ENCODE measurements at places on chromosomes 11 and 22.

- DNase-seq, result no peak
Measured at GRCh38 chr11:74306435-74307175, 4.8 kb downstream of the P4HA3 start.

DNA sequence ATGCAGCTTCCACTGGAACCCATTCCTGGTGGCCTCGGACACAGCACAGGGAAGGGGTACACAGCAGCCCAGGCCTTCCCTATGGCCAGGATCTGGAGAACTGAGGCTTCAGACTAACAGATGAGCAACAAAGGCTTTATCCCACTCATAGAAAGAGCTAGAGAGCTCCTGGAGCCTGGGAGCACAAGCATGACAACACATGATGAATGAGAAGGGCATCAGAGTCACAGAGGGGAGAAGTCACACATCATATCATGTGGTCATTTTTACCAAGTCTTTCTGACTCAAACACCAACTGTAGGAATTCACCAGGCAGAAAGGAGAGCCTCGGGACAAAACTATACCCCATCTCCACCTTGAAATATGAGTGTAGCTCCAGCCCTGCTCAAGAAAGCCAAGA, 43.2 kb downstream of the NRXN2 start:
- DNase-seq, result no peak

DNA sequence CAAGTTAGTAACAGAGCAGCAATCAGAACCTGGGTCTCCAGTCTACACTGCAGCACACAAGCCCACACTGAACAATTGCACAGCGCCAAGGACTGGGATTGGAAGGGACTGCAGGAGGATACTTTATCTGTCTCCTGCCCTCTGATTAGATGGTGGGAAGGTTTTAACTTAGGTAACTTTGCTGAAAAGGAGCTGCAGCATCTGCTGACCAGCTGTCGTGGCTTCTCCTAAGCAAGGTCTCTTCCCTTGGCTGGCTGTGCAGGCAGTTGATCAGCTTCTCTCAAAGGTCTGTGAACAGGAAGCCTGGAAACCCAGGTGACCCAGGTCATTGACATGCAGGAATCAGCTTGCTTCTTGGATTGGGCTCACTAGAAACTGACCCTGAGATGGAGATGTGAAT, 82.4 kb downstream of the ISX start:
- no peak for DNase-seq

GRCh38 chr11:85787809-85788760, 22.9 kb downstream of the SYTL2 start:
- DNase-seq, result peak; percentile 37

DNA sequence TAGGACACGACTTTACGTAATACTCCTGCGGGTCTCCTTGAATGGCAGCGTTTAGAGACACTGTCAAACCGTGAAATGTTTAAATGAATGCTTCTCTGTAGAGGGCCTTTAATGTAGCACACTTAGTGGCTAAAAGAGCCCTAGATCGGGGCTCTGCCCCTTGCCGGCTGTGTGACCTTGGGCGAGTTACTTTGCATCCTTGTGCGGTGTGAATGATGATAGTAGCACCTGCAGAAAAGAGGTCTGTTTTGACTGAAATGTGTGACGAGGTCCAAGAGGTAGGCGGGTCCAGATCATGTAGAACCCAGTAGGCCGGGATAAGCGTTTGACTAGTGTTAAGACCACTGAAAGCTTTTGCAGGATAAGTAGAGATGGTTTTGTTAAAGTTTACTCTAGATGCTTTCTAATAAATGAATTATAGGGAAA, 866 bp downstream of the MED17 start:
- DNase-seq, result no peak

DNA sequence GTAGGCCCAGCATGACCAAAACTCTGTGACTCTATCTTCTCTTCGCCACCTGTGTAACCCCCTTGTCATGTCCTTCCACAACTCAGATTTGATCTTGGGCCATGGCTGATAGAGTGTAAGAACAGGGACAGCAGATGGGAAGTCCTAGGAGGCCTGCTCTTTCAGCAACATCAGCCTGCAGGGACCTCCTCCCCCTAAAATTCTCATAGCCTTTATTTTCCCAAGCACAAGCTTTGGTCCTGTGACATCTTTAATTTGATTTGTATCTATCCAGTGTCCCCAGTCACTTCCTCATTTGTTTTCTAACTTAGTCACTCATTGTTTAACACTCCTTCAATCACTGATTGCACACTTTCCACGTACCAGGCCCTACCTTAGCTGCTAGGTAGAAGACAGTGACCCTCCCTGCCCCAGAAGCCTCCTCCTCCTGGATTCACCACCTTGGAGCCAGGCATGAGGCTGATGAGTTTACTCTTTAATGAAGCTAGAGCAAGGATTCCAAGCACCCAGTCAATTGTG, 5.3 kb downstream of the UBQLN3 start:
- DNase-seq, result no peak

DNA sequence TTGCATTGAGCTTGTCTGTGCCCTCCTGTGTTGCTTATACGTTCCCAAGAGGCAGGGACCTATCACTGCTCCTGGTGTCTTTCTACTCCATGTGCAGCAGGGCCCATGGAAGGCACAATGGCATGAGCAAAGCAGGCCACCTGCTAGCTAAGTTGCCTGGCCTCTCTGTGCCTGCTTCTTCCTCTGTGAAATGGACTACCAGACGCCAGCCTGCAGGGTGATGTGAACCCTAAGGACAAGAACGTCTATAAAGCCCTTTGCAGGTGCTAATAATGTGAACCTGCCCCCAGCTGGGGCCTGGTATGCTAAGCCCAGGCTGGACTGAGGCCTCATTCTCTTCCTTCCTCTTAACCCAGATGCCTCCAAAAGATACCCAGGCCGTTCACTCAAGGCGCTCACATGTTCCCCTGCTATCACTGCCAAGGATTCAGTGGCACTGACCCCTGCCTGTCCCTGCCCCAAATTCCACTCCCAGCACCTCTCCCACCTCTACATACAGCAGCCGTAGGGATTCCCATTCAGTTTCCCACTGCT, 4.0 kb downstream of the GUCD1 start:
- DNase-seq, result no peak

GRCh38 chr11:10511181-10511621, 29.8 kb downstream of the RNF141 start:
- DNase-seq, result no peak

GRCh38 chr11:36777311-36777710, 179.3 kb upstream of the RAG2 start:
- no peak for DNase-seq

GRCh38 chr11:26580929-26581328, 8.9 kb upstream of the MUC15 start:
- DNase-seq, result peak; percentile 31

GRCh38 chr11:119910051-119910450, 181.1 kb upstream of the NECTIN1 start:
- DNase-seq, result no peak

DNA sequence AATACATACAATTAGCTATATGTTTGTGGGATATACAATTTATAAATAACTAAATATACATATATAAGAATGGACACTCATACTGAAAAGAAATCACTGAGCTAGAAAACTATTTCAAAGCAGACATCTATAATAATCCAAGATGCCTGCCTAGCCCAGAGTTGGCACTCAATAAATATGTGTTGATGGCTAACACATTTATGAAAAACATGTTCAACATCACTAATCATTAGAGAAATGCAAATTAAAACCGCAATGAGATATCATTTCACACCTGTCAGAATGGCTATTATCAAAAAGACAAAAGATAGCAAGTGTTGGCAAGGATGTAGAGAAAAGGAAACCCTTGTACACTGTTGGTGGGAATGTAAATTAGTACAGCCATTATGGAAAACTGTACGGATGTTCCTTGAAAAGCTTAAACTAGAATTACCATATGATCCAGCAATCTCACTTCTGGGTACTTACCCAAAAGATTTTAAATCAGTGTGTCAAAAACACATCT, 29.8 kb downstream of the POU2AF1 start:
- DNase-seq, result no peak

GRCh38 chr22:29148826-29149225, 56.9 kb upstream of the EMID1 start:
- no peak for DNase-seq

- no peak for DNase-seq
Measured at GRCh38 chr22:39381009-39381755, 18.4 kb upstream of the TAB1 start.

DNA sequence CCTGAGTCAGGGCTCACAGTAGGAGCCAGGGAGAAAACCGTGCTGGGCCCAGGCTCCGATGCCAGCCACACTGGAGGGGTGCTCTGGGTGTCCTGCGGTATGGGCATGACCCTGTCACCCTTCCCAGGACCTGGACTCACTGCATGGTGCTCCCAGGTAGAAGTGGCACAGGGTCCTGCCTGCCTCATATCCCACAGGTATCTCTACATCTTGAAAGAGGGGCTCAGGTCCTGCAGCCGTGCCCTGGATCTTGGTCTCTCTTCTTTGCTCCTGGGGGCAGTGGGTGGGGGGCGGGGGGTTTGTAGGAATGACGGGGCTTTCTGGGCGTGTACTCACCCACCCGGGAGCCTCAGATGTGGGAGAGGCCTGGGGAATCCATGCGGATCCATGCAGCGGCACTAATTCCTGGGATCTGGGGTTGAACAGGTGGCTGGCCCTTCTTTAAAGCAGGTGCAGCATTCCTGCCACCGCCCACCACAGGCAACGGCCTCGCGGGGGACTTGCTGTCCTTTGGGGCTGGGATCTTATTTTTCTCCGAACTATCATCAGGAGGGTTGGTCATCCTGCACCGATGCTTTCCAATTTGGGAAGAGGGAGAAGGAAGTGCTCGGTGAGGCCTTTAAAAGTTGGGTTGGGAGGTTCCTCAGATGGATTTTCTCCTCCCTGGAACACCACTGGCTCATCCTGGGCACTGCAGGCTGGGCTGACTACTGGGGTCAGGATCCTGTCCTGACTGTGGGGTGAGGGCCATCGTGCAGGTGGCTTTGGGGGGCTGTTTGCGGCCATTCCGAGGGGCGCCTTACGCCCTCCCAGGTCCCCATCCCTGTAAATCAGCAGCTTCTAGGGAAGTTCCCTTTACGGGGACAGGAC, 886.4 kb downstream of the BRD1 start:
- no peak for DNase-seq

- no peak for DNase-seq
Measured at GRCh38 chr22:31715147-31715778, 34.7 kb downstream of the PRR14L start.

- DNase-seq, result no peak
Measured at GRCh38 chr11:130330101-130330684, 15.5 kb upstream of the ZBTB44 start.

DNA sequence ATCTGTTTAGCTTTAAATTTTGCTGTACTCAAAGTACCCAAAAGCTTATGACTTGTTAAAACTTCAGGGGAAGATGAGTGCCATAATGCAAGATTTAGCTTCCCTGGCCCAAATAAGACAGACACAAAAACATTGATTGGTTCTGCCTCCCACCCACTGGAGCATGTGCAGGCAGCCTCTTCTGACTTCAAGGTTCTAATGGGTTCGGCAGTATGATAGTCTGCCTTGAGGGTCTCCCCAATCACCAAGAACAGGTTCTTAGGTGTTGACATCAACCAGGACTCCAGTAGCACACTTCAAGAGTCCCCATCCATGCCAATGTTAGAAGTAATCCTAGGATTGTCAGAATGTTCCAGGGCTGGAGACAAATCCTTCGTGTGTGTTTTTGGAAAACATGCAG, 12.5 kb downstream of the EIF4G2 start:
- no peak for DNase-seq

DNA sequence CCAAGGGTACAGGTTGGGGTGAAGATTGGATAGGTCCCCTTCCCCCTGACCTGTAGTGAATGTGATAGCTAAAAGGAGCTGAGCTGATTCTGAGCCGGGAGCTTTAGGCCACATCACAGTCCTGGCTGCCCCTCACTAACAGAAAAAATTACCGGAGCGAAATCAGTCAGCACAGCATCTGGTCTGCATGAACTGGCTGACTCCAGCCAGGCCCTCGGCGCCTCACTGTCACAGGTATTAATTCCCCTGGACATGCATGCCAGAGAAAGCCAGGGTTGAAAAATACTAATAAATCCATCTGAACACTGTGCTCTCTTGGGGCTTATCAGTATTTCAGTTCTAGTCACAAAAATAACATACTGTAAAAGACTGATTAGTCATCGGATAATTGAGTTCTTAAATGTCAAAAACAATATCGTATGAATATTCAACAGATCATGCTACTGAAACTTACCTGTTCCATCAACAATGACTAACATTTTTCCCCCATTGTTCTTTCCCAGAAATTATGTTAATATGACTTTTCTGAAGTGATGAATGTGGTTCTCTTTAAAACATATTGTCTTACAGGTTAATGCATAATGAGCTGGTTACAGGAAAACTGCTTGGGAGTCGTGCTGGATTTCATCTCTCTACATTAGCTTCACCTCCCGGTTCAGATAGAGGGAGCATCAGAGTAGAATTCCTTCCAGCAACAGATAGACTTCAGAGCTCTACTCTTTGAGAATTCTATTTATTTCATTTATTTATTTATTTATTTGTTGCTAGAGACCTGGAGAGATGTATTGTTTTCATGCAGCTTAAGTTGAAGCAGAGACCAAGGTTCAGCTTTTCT, 387.7 kb downstream of the NXPE2 start:
- DNase-seq, result no peak

DNA sequence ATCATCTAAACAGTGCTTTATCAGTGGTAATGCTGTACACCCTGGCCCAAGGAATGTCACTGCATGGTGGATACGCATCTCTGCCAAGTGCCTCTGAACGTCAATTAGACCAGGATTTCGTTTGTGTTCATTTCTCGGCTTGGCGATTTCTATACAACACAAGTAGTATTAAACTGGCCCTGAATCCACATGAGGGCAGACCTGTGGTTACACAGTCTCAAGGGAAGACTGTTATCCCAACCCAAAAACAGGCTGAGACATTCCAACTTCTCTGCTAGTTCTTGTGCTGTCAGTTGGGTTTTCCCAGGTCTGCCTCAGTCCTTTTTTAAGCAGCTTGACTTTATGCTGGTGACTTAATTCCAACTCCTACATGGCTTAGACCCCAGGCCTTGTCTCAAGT, 58.1 kb downstream of the HIRA start:
- DNase-seq, result no peak

DNA sequence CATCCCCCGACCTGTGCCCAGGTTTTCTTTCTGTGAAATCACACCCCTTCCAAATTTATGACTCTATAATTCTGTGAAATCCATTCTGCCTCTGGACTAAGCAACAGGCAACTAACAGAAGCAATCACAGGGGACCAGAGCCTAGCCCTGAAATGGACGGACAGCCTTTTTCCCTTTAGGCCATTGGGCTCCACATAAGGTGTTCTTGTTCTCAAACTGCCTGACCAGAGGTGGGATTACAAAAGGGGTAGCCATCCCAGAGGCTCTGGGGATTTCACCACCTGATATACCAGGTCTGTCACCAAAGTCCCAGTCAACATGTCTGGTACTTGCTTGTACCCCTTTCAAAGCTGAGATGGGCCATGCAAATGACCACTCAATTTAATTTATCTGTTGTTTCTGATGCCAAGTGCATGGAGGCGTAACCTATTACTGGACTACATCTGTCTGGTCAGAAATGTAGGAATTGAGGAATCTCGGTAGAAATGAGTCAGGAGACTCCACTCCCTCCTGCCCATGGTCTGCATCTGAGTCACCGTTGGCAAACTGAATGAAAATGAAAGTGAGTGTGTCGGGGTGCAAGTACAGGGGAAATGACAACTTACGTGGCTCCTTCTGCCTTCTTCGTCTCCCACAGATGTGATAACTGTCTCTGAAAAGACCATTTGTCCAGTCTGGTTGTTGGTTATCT, 10.2 kb downstream of the DKK3 start:
- peak; percentile 92 for DNase-seq

GRCh38 chr11:45444796-45445195, 158.7 kb upstream of the SYT13 start:
- no peak for DNase-seq
